Progenitor cell of endocrine pancreas (in vitro differentiated cells): ENCODE measurements at places on chromosomes 16 and 17. TPM values are rescaled to one million over a fixed set of nuclear protein-coding genes. Genes with fewer than 3 reads are reported as not detected.

CCL1 gene
- total RNA-seq: not detected in 2 replicates

MT1A gene
- not detected in 2 replicates for total RNA-seq

SMIM22 gene
- not detected in 2 replicates for total RNA-seq

KRTAP4-1 gene
- not detected in 2 replicates for total RNA-seq

GAN gene
- 14.0 and 14.9 TPM in 2 replicates for total RNA-seq

PRSS8 gene
- 107 and 111 TPM in 2 replicates for total RNA-seq

CACNG4 gene
- total RNA-seq: 6.5 and 8.7 TPM in 2 replicates

TERB1 gene
- total RNA-seq: 0.29 TPM in 1 of 2 replicates, not detected in the other

KIF2B gene
- not detected in 2 replicates for total RNA-seq

LITAFD gene
- not detected in 2 replicates for total RNA-seq

PRSS22 gene
- total RNA-seq: 23.3 and 25.9 TPM in 2 replicates

KRT25 gene
- total RNA-seq: not detected in 2 replicates

CRHR1 gene
- not detected in 2 replicates for total RNA-seq

CA7 gene
- not detected in 2 replicates for total RNA-seq

HOXB9 gene
- total RNA-seq: 0.18 TPM in 1 of 2 replicates, not detected in the other

FOXN1 gene
- 0.07 TPM in 1 of 2 replicates, not detected in the other for total RNA-seq

EPN3 gene
- 8.5 and 9.1 TPM in 2 replicates for total RNA-seq

KRTAP4-8 gene
- not detected in 2 replicates for total RNA-seq

SNAI3 gene
- total RNA-seq: 1.2 and 1.9 TPM in 2 replicates

ASPHD1 gene
- 3.1 and 3.8 TPM in 2 replicates for total RNA-seq

PLA2G10 gene
- 1.4 and 2.2 TPM in 2 replicates for total RNA-seq

KRT31 gene
- total RNA-seq: not detected in 2 replicates

CACNG3 gene
- total RNA-seq: not detected in 2 replicates

SPNS3 gene
- total RNA-seq: not detected in 2 replicates

CSH1 gene
- total RNA-seq: not detected in 2 replicates

ITGB4 gene
- 9.7 and 14.8 TPM in 2 replicates for total RNA-seq

ICAM2 gene
- total RNA-seq: 0.72 and 0.91 TPM in 2 replicates

SYNRG gene
- 69.0 and 73.0 TPM in 2 replicates for total RNA-seq

NEURL4 gene
- 75.2 TPM in 2 replicates for total RNA-seq

C16orf54 gene
- 0.17 and 0.38 TPM in 2 replicates for total RNA-seq

C1QTNF8 gene
- not detected in 2 replicates for total RNA-seq

MYL11 gene
- 2.6 and 3.5 TPM in 2 replicates for total RNA-seq

SSTR5 gene
- 1.0 and 1.4 TPM in 2 replicates for total RNA-seq

NOG gene
- 0.24 and 0.55 TPM in 2 replicates for total RNA-seq

MC1R gene
- total RNA-seq: 3.8 and 4.6 TPM in 2 replicates

RDM1 gene
- 4.2 and 4.8 TPM in 2 replicates for total RNA-seq

TEX14 gene
- total RNA-seq: 0.11 and 0.22 TPM in 2 replicates

CCL11 gene
- total RNA-seq: not detected in 2 replicates

TRPV3 gene
- total RNA-seq: 1.6 and 2.7 TPM in 2 replicates

DPEP3 gene
- total RNA-seq: not detected in 2 replicates

DDX19B gene
- 36.4 and 38.3 TPM in 2 replicates for total RNA-seq

MYH1 gene
- not detected in 2 replicates for total RNA-seq

TEFM gene
- total RNA-seq: 17.3 and 17.7 TPM in 2 replicates

MAPT gene
- total RNA-seq: 2.5 and 3.6 TPM in 2 replicates

NEUROD2 gene
- total RNA-seq: not detected in 2 replicates

TP53TG3B gene
- not detected in 2 replicates for total RNA-seq

ABAT gene
- 24.7 and 26.7 TPM in 2 replicates for total RNA-seq

MT1H gene
- not detected in 2 replicates for total RNA-seq

UTP4 gene
- total RNA-seq: 51.4 and 54.2 TPM in 2 replicates

ETV4 gene
- total RNA-seq: 79.5 and 84.3 TPM in 2 replicates

MFAP4 gene
- 2.3 and 2.5 TPM in 2 replicates for total RNA-seq

TNRC6C gene
- 37.4 and 38.3 TPM in 2 replicates for total RNA-seq

PLXDC1 gene
- 2.3 and 3.7 TPM in 2 replicates for total RNA-seq

TNFRSF13B gene
- total RNA-seq: not detected in 2 replicates

TPSAB1 gene
- total RNA-seq: not detected in 2 replicates

SCGB1C2 gene
- total RNA-seq: not detected in 2 replicates

TEKT5 gene
- total RNA-seq: 0.29 and 0.58 TPM in 2 replicates

WNK4 gene
- 5.8 and 6.3 TPM in 2 replicates for total RNA-seq

ODAD4 gene
- 6.3 and 7.1 TPM in 2 replicates for total RNA-seq
